ENCODE measurements at places on chromosomes 16 and 17. TPM values are rescaled to one million over a fixed set of nuclear protein-coding genes. Genes with fewer than 3 reads are reported as not detected.
A peak's percentile ranks its signal among the peaks of the same experiment; 100 is the strongest.

HASPIN gene
- total RNA-seq = 4.5 TPM

MLX gene
- total RNA-seq = 43.0 TPM

CCL7 gene
- 0.36 TPM for total RNA-seq

KCNJ18 gene
- total RNA-seq = not detected

SEPTIN1 gene
- total RNA-seq = 1.5 TPM

TTYH2 gene
- total RNA-seq = 2.7 TPM

LONP2 gene
- total RNA-seq = 71.6 TPM

SCIMP gene
- not detected for total RNA-seq

GALR2 gene
- total RNA-seq = 0.13 TPM

NECAB2 gene
- not detected for total RNA-seq

KCNJ16 gene
- total RNA-seq = not detected

ZPBP2 gene
- total RNA-seq = not detected

DNA sequence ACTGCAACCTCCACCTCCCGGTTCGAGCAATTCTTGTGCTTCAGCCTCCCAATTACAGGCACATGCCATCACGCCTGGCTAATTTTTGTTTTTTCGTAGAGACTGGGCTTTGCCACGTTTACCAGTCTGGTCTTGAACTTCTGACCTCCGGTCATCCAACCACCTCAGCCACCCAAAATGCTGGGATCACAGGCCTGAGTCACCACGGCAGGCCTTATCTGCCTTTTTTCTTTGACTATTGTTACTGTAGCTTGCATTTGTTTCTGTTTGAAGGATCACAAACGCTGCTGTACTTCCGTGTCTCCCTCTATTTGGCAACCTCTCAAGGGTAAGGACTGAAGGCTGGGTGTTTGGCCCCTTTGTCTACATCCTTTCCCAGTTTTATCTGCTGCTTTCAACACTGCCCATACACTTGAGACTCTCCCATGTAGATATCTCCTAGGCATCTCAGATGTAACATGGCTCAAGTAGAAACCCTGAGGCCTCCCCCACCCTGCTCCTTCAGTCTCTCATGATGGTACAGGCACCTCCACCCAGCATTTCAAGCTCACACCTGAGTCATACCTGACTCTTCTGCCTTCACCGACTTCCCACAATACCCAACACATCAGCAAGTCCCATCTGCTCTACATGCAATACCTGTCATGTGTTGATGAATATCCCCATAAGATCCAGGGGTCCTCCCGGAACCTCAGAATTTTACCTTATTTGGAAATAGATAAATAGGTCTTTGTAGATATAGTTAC, 219.0 kb downstream of the CPPED1 start:
- no peak for DNase-seq

GRCh38 chr17:33099252-33099651, 107.6 kb downstream of the SPACA3 start:
- no peak for DNase-seq

DNA sequence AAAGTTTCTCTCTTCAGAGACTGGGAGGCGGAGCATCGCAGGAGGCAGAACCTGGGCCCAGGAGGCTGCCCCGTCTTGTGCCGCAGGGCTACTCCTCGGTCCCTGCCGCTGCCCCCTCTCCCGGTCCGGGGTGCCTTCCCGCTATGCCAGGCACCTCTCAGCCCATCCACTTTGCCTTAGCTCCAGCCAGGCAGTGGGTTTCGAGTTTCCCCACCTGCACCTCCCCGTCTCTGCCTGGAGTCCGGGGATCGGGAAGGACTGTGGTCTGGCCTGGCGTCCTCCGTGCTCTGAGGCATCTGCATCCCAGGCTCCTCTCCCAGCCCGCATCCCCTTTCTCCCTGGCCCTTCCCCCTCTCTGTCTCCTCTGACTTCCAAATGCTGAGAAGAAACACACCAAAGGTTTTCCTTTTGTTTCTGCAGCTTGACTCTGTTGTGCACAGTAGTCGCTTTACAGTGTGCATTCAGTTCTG, 26.8 kb upstream of the PIK3R6 start:
- DNase-seq = no peak

- DNase-seq = peak; percentile 4
Measured at GRCh38 chr17:7523033-7523432, 25.8 kb upstream of the TNFSF12 start.

GRCh38 chr16:70708366-70709246, 22.8 kb upstream of the MTSS2 start:
- DNase-seq = no peak

GRCh38 chr17:1111599-1112443, 68.0 kb downstream of the ABR start:
- no peak for DNase-seq

GRCh38 chr17:73480740-73481139, 163.5 kb downstream of the SDK2 start:
- DNase-seq = no peak

DNA sequence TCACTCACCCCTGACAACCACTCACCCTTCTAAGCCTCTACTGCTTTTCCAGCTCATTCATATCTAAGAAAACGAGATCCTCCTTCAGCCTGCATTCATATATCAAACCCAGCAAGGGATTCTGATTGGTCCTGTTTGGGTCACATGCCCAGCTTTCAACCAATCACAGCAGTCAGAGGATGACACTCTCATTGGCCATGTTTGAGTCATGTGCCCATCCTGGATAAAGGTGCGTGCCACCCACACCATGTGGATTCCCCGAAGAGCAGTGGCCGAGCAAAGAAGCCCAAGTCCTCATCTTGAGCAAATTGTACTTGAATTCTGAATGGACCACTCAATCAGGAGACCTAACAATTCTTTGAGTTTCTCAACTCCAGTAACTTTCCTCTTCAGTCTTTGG, 45.0 kb downstream of the SCNN1G start:
- no peak for DNase-seq

GRCh38 chr16:48862087-48862532, 252.1 kb upstream of the N4BP1 start:
- peak; percentile 13 for DNase-seq

DNA sequence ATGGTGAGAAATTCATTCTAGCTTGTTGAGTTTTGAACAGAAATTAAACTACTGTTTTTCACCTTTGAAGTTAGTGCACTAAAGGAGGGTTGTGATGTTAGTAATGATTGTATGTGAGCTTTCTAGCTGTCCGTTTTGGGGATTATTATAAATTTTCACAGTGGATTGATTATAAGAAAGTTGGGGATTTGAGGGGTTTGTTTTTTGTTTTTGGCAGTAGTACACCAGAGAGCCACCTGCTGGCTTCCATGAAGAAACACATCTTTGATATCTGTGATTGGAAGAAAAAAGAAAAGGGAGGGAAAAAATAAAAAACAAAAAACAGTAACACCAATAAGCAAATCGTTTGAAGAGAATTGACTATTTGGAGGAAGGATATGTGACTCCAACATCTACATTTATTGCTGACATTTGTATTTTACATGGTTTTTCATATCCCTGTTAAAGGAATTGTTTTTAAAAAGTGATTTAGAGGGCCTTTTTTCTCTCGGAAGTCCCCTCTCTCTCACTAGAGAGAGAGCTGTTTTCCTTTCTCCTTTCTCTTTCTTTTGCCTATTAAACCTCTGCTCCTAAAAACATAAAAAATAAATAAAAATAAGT, 1469.5 kb upstream of the GOT2 start:
- peak; percentile 6 for DNase-seq

GRCh38 chr17:78184868-78185267, 2.0 kb downstream of the TK1 start:
- no peak for DNase-seq

GRCh38 chr16:55732496-55732895, 76.7 kb downstream of the SLC6A2 start:
- DNase-seq = no peak

DNA sequence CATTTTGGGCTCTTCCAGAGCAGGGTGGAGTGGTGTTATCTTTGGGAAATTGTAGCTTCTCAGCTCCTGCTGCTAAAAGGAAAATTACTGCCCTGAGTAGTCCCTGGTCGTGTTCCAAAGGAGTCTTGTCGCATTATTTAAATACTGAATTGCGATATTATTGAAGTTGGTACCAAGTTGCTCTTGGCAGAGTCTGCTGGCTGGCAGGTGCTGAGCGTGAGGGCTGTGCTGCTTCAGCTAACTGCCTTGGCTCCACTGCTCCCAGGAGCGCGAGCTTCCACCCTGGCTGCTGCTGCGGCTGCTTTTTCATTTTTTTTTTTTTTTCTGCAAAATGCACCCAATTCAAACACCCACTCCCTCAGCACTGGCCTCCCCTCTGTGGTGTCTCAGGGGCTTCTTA, 289.8 kb downstream of the MAF start:
- DNase-seq = no peak

- DNase-seq = no peak
Measured at GRCh38 chr16:88389621-88390160, 6.9 kb downstream of the ZNF469 start.

GRCh38 chr17:66214884-66215528, 14.2 kb downstream of the APOH start:
- no peak for DNase-seq
